ENCODE measurements at places on chromosomes 12 and 14. TPM values are rescaled to one million over a fixed set of nuclear protein-coding genes. Genes with fewer than 3 reads are reported as not detected.

Gene ADIPOR2
- 37.9 TPM for total RNA-seq

GRCh38 chr14:79584679-79585078, 626.6 kb downstream of the DIO2 start:
- no peak for ATAC-seq

Gene ZDHHC22
- 0.12 TPM for total RNA-seq

Gene LPAR5
- 1.6 TPM for total RNA-seq

DNA sequence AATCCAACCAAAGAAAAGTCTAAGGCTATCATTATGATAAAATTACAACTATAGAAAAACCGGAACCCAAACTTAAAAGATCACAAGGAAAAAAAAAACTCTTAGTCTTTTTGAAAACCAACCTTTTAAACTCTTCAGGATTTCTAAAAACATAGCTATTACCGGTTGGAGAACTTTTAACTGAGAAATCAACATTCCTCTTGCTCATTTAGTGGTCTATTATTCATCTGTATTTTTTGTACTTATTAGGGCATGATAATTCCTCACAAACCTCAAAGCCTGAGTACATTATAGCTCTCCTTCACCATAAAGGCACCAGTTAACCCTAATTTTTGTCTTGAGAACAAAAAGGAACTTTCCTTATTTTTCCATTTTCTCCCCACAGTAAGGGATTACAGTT, 10.4 kb downstream of the LUM start:
- ATAC-seq = no peak

Gene SLC17A8
- not detected for total RNA-seq

DNA sequence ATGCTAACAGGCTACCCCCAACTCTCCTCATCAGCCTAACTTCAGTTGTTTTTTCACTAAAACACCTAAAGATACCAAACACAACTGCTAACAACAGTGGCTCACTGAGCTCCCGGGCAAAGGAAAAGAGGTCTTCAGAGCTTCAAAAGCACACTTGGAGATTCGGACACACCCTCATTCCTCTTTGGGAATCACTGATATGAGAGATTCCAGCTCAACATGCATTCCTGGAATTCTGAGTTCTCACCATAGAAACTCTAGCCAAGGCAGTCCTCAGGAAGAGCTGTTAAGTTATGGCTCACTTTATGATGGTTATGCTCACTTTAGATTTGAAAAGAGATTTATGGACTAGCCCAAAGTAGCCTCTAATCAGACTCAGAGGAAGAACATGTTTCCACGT, 40.1 kb downstream of the STXBP6 start:
- ATAC-seq = no peak

DNA sequence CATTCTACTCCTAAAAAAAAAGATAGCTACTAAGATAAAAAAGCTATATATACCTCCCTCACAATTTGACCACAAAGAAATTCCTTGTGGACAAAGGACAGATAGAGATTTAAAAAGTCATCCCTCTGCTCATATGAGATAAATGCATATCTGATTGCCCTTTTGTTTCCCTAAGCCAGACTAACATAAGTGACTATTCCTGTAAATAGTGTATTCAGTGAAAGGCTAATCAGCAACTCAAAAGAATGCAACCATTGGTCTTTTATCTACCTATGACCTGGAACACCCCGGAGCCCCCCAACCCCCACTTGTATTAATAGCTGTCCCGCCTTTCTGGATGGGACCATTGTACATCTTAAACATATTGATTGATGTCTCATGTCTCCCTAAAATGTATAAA, 6.3 kb upstream of the TMPO start:
- ATAC-seq = no peak

Gene RFX4
- total RNA-seq = not detected

Gene RHOJ
- 12.5 TPM for total RNA-seq

GRCh38 chr12:64796205-64796845, 28.1 kb upstream of the TBC1D30 start:
- peak; percentile 66 for ATAC-seq

Gene EXOC5
- total RNA-seq = 60.6 TPM

Gene ZNF839
- total RNA-seq = 9.3 TPM

DNA sequence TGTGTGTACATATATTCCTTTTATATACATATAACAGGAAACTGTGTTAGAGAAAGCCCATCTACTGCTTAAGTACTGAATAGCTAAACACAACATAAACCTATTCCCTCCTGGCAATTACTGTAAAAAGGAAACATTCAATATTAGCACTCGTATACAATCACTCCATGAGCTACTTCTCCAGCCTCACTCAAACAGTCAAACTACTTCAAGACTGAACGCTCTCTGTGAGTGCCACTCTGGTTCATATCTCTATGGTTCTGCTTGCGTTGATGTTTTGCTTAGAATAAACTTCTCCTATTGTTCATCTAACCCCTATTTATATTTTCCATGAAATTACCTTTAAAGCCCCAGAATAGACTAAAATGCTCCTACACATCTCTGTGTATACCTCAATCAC, 243.7 kb downstream of the MED13L start:
- ATAC-seq = no peak

- no peak for ATAC-seq
These were observed 94.3 kb downstream of the RIN3 start for GRCh38 chr14:92607702-92608429.

- no peak for ATAC-seq
These were observed 130.9 kb downstream of the SAMD4A start for GRCh38 chr14:54697803-54698202.

DNA sequence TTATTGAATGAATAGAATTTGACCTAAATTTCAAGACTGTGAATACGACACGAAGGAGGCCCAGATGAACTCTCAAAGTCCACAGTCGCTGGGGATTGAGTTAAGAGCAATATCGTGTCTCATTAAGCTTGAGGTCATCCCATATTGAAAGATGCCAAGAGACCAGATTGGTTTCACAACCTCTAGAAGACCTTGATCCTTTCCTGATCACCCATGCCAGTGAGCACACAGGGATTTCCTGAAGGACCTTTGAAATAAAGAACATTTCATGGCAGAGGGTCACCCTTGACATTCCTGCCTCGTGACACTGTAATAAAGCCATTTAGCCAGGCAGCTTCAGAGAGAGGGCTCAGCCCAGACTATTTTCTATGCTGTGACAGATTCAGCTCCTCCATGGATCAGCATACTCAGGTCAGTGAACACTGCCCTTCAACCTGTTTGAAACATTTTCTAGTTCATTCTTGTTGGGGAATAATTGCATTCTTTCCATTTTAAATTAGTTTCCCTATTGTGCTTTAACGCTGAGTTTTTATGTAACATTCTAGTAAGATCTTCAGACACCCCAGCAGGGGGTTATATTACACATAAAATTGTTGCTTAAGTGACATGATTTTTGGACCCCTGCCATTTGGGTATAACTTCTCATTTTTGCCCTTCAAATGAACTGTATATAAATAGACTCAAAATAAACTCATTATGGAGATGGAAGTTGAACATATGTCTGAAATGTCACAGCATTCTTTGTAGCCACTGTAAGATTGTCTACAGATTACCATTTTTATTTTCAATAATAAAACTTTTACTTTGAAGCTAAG, 213.2 kb downstream of the C12orf50 start:
- ATAC-seq = no peak

DNA sequence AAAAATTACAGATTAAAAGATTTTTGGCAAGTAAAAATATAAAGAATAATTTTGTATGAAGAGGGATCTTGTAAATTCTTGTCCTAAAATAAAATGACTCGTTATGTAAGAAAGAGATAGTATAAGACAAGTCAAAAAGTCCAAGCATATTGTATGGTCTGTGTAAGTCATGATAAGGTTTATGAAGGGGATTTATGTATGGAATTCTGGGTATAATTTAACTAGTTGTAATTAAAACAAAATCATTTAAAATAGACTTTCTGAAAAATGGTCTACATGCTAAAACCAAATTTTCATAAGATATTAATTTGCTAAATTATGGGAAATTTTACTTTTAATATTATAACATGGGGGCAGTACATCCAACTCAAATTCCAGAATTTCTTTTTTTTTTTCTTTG, 17.6 kb upstream of the PEX5 start:
- ATAC-seq = no peak

GRCh38 chr14:99357916-99358390, 86.0 kb upstream of the BCL11B start:
- no peak for ATAC-seq

Gene CHST11
- 6.5 TPM for total RNA-seq

Gene CLEC7A
- 3.6 TPM for total RNA-seq

Gene GDF3
- not detected for total RNA-seq

Gene LALBA
- total RNA-seq = not detected

DNA sequence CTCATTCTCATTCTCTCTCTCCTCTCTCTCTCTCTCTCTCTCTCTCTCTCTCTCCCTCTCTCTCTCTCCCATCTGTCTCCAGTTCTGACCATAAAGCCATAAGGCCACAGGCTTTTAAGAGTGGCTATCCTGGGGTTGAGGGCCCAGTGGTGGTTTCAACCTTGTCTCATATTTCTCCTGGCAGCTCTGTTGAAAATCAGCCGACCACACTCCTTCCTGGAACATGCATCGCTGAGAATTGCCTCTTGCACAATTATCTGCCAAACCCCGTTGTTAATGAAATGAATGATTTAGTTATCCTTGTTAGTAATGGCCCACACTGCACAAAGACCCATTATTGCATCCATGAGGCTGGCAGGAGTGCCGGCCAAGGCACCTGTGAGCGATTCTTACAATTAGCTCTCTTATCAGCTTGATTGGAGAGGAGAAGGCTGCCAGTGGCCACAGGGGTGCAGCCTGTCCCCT, 30.4 kb upstream of the KCNA5 start:
- ATAC-seq = no peak

Gene CAMKK2
- total RNA-seq = 40.3 TPM

DNA sequence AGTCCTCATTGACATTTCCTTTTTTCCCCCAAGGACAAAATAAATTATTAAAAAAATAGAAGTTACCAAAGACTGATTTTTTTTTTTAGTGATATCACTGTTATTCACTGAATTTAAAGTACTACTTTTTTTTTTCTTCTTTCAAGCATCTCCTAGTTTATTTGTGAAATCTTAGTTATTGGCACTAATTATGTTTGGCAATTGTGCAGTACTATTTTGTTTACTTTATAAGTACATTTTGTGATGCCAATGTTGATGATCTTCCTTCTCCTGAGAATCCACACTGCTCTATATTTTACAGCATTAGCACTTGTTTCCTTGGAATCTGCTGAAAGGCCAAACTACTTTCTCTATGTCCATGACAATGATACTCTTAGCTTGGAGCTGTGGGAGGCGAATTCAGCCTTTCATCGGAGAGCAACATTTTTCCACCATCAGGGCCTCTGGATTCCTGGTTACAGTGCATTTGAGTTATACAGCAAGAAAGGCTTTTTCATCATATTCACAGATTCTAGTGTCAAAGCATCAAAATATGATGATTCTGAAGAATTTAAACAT, 123.8 kb upstream of the PTPRQ start:
- no peak for ATAC-seq

DNA sequence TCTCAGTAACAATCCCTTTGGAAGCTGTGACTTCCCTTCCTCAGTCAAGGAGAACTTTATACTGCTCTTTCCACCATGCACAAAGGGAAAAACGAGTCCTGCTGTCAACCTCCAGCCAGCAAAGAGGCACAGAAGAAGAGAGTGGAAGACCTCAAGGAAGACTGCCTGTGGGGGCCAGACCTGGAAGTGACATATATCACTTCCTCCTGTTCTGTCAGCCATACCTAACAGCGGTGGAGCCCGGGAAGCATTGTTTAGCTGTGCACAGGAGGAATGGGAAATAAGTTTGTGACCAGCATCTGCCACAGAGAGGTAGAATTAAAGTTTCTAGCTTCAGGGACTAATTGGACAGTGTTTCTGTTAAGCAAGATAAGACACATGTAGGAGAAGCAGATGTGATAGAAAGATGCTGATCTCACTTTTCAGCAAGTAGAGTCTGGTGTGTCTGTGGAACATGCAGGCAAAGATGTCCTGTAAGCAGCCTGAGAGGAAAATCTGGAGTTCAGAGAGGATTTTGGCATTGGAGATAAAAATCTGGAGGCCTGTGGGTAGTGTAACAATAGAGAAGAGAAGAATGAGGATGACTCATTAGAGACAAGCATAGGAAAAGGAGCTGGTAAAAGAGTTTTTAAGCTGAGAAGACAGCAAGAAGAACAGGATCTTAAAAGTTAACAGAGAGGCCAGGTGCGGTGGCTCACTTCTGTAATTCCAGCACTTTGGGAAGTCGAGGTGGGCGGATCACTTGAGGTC, 141.6 kb upstream of the CPSF6 start:
- no peak for ATAC-seq

DNA sequence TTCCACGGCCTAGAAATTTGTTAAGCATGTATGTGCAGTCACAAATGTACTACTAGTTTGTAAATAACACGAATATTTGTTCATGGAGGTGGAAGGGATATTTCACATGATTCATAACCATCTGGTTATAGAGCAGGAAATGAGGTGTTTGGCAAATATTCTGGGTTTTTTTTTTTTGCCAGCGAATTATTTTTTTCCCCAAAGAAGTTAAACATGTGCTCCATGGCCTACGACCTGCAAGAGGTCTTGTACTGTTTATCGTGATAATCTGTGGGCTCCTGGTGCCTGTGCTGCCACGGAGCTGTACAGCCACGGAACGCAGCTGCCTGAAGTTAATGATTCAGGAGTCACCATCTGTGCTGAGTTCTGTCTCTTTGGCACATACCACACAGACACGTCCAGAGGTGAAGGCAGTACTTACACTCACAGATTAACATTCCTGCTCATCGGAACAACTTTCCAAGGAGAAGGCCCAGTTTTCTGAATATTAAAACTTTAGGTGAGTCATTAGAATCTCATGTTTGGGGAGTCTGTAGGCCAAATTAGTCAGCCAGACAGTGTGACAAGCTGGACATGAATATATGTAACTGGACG, 156.3 kb downstream of the TMX1 start:
- peak; percentile 76 for ATAC-seq

Gene ASB2
- total RNA-seq = 208 TPM

Gene CCDC175
- not detected for total RNA-seq

GRCh38 chr12:126139355-126139754, 1074.1 kb downstream of the AACS start:
- no peak for ATAC-seq

Gene PPP1CC
- 120 TPM for total RNA-seq

DNA sequence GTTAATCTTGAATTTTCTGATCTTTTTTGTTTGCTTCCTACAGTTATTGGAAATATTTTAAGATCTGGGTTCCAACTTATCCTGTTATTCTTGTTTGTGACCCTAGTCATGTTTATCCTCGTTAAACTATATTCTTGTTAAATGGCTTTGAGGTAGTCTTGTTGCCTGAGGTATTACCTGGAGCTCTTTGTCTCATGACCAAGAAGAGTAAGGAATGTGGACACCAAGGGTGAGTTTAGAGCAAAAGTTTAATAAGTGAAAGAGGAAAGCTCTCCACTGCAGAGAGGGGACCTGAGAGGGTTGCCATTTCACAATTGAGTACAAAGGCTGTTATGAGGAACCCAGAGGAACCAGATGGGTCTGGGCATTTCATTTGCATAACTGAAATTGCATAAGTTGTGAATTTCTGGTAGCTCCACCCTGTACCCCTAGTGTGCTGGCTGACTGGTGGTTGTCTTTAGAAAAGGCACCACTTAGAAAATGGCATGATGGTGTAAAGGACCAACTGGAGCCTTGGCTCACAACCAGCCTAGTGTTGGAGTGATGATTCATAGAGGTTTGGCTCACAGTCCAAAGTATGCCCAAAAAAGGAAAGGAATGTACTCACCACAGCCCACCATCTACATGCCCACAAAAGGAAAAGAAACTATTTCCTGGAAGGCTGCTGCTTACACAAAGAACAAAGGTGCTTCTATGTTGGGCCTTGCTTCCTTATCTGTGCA, 36.7 kb upstream of the RESF1 start:
- no peak for ATAC-seq

Gene ARMH4
- 11.8 TPM for total RNA-seq

Gene CCND2
- 106 TPM for total RNA-seq

- ATAC-seq = no peak
These were observed 139.3 kb upstream of the LMNTD1 start for GRCh38 chr12:25692115-25693035.

Gene CLEC4E
- total RNA-seq = 0.12 TPM
